Cortex of kidney (tissue), 1 donor: ENCODE measurements at places on chromosomes 5 and 9.

GRCh38 chr5:126846744-126847455 is 70.0 kb downstream of the LMNB1 start:
- DNase-seq: no peak

GRCh38 chr5:151096001-151096373 is 15.2 kb upstream of the TNIP1 start:
- no peak for DNase-seq

- no peak for DNase-seq
Measured at GRCh38 chr9:80231318-80232236, 659.8 kb downstream of the TLE4 start.

DNA sequence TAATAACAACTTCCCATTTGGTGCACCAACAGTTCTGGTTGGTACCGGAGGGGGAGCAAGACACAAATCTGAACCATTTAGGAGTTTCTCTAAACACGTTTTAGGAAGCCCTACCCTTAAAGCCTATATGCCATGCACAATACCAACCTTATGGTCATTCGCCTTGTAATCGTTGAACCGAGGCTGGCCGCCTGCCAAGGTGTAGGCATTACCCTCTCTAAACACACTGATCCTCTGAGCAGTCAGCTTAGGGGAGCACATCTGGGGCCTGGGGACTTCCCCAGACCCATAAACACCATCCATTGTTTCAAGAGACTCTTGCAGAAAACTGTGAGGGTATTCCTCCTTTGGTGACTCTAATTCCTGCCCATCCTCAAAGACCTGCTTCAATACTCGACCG is 328 bp downstream of the GRXCR2 start:
- no peak for DNase-seq

- no peak for DNase-seq
Measured at GRCh38 chr5:104739503-104739902, 1176.9 kb upstream of the NUDT12 start.

DNA sequence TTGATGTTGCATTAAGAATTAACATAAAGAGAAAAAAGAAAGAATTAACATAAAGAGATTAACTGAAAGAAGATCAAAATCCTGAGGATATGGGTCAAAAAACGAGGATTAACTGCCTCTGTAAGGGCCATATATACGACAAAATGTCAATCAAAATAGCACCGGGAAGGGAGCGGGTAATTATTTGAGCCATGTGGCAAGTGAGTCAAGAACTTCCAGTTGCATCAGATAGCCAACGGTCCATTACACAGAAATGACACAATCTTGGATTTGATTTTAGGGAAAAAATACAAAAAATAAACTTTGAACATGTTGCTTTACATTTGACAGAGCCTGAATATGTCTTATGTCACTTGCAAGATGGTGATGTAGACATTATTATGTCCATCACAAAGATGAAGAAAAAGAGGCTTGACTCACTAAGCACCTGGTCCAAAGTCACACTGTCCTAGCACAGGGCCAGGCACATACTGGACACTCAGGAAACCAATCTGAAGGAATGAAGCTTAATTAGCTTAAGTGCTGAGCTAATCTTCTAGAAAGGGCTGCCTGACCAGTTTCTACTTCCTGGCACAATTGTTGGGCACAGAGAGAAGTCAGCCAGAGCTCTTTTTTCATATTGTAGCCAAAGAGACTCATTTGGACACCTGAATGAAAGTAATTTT is 273.2 kb upstream of the PAPPA start:
- DNase-seq: no peak

DNA sequence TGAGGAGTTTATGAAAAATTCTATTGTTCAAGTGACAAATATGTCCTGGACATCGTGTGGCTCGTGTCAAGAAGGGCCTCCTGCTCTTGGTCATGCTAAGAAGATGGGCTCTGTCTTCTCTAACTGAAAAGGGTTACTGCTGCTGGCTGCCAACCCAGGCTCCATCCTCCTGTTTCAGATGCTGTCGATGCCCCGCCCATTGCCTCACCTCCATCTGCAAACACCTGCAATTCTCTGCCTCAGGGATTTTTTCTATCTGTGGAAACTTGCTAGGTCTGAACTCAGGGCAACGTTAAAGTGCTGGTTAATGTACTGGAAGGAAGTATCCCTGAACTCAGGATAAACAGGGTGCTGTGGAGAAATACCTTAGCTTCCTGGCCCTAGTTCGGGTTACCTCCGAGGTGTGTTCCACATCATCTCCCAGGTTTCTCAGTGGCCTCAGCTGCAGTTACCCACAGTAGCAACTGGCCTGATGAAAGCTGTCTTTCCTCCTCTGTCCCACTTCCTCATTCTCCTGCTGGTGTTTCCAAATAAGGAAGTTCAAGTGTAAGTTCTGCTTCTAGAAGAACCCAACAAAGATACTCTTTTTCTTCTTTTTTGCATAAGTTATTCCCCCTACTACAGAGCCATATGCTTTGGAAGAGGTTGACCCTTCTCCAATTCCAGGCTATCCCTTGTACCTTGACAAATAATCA is 151.7 kb upstream of the SMIM23 start:
- no peak for DNase-seq

GRCh38 chr9:80028501-80028900 is 456.7 kb downstream of the TLE4 start:
- no peak for DNase-seq

GRCh38 chr5:55344392-55344992 is 36.7 kb downstream of the MTREX start:
- no peak for DNase-seq

DNA sequence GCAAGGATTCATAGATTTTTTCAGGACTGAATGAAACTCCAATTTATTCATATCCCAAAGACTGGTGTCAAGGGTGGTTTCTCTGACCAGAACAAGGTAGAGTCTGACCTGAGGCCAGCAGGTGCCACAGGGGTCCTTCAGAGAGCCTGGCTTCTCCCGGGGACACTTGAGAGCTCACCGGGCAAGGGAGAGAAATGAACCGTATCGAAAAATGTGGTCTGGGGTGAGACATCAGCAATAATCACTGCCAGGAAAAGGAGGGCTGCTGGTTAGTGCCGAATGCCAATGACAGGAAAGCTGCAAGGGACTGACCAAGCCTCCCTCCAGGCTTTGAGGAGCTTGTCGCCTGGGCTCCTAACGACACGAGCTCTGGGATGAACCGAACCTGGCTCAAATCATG is 142.7 kb downstream of the TTLL11 start:
- DNase-seq: no peak

GRCh38 chr5:139601429-139601828 is 40.3 kb downstream of the UBE2D2 start:
- no peak for DNase-seq
